ENCODE measurements at places on chromosomes 3 and 15.

DNA sequence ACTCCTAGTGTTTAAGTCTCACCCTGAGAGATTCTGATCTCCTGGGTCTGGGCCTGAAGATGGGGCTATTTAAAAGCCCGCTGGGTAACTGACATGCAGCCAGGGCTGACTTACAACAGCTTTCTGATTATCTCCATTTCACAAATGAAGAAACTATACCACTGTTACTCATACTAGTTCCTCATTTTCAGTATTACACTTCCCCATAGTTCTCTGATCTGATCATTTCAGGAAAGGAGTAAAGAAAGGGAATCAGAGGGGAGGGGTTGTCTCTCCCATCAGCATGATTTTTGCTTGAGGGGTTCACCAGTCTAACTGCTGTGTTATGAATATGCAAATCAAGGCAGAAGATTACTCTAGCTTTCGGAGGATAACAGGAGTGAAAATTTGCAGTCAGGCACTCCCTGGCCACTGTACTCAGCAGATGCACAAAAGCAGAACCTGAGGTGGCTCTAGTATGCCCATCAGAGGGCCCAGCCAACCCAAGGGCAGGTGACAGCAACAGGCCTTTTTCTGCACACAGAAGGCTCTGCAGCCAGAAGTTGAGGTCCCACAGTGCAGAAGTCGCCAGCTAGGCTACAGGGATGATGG, 59.4 kb downstream of the DAPK2 start:
- DNase-seq: no peak

DNA sequence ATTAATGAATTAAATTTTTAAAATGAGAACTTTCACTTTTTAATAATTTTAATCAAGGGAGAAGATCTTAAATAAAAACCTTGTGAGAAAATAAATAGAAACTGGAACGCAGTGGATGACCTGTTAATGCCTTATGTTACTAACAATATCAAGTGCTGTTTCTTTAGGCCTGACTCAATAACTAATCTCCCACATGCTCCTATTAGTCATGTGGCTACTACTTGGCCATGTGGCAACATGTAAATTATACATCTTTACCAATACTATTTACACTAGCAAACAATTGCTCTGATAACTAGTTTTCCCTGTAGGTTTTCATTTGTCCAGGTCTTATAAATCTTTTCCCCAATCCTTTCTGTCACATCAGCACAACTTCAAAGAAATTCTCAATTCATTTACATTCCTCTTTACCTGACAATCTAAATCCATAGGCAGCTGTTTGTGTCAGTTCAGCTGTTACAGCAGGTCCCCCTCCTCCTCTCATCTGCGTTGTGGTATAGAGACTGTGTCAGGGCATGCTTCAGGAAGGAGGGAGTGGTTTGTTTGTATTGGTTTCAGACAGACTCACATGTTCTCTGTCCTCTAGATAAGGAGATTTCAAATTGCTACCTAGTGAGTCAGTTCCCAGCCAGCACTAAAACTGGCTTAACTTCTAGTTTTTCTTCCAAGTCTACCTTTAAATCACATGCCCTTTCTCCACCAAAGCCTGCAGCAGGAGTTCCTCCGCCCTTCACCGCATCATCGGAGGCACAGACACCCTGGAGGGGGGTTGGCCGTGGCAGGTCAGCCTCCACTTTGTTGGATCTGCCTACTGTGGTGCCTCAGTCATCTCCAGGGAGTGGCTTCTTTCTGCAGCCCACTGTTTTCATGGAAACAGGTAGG, 11.3 kb upstream of the C3orf52 start:
- no peak for DNase-seq

- DNase-seq: no peak
Measured at GRCh38 chr3:173945170-173945569, 547.6 kb downstream of the NLGN1 start.

DNA sequence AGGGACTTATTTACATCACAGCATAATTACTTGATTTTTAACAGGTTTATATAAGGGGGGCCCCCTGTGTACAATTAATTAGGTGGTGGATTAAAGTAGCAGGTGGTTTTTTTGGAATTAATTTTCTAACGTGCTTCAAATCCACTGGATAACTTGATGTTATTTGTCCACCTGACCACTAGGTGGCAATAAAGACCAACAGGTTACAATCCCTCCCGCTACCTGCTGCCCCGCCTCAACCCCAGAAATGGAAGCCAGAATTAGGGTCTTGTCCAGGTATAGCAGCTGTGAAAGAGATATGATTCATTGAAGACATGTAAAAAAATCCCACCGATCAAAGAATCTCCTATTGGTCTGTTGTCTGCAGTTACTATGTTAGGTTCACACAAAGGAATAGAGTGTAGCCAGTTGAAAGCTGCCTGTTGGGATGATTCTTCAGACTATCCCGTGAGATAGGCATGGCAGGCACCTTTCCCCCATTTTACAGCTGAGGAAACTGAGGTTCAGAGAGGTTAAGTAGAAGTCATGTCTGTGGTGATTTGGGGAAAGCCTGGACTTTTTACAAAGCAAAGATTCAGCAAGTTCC, 44.0 kb downstream of the MFSD1 start:
- DNase-seq: peak; percentile 14

DNA sequence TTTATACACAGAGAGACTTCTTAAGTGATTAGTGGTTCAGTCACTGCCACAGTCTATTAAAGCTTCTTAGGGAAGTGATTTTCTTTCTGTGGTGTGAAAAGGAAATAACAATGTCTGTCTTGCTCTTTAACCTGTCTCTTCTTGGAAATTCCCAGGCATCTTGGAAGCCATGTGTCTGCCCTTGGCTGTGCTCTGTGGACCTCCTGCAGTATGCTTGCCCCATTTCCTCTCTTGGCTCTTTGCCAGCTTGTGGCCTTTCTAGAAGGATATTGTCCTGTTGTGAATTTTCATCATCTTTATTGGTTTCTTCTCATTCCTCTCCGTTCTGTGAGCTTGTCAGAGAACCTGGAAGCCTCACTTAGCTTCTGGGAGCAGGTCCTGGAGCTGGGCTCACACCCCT, 338.4 kb upstream of the C2CD4B start:
- DNase-seq: no peak

DNA sequence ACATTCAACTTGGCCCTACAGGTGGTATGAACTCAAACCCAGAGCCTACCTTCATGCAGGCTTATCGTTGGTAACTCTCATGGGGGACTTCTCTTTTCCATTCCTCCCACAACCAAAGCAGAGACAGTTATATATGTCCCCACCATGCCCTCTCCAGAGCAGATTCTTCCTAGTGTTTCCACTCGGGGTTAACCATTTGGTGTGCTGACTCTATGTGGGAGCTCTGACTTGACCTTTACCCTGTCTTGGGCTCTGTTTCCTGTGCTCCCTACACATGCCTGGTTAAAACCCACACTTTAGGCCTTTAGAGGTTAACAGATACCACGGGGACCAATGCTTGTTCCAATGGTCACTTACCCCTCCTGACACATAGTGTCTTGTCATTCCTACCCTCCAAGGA, 80.7 kb downstream of the FSIP1 start:
- no peak for DNase-seq

- DNase-seq: no peak
Measured at GRCh38 chr3:50068134-50068533, 20.6 kb upstream of the RBM5 start.

DNA sequence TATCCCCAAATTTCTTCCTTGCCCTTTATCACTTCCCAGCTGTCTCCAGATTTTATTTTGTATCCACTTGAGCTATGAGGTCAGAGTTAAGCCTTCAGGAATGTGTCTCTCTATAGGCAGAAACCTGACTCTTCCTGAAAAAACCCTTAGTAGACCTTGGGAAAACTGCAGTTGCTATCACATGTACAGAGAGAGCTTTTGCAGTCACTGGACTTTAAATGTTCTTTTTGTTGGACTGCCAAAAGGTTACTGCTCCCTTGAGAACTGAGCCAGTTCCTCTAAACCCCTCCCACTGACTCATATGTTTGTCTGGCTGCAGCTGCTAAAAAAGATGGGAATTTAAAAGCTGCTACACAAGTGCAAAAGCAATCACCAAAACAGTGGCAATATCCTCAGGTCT, 169.1 kb upstream of the CCDC54 start:
- peak; percentile 43 for DNase-seq

DNA sequence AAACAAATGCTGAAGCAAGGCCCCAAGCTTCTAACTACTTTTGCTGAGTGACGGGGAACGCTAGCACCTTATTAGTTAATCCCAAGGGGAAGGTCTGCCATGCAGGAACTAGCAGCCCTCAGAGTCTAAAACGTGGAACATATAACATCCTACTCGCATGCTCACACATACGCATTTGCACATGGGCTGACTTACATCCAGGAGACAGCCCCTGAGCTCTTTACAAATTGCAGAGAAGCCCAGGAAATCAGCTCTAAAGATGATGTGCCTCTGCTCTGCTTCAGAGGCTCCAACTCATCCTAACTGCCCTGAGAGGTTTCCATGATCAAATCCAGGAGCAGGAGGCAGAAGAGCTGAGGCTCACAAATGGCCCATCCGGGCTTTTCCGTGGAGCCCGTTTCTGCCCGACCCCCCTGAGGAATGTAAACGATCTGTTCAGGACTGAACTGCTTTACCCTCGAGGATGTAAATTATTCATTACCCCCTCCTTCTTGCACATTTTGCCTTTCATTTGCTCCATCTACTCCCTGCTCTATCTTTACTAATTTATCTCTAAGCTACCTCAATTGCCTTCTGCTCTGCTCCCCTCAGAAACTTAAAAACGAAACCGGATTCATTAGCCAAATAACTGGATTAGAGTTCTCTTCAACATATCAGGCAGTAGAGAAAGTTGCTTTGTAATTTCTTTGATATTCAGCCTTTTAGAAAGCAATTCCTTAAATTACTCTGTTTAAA, 141.9 kb upstream of the CCDC54 start:
- no peak for DNase-seq

GRCh38 chr3:26106228-26106627, 316.3 kb downstream of the OXSM start:
- DNase-seq: no peak

DNA sequence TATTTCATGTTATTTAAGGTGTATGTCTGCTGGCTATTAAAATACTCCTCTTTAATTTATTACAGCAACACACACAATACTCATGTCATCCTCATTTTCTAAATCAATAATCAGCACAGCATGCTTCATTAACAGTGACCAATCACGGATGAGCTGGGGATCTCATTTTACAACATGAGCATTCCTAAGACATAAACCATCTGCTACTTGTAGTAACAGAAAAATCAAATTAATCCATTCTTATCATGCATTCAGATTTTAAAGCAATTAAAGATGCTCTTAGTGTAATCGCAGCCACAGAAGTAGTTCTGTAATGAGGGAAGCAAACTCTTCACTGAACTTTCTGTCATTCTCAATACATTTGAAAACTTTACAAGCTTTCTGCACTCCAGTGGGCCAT, 191.1 kb downstream of the TBC1D5 start:
- DNase-seq: no peak
